ENCODE measurements at places on chromosomes 13 and 19.

GRCh38 chr19:19562665-19563347 lies 24.7 kb downstream of the CILP2 start:
- peak; percentile 36 for DNase-seq

DNA sequence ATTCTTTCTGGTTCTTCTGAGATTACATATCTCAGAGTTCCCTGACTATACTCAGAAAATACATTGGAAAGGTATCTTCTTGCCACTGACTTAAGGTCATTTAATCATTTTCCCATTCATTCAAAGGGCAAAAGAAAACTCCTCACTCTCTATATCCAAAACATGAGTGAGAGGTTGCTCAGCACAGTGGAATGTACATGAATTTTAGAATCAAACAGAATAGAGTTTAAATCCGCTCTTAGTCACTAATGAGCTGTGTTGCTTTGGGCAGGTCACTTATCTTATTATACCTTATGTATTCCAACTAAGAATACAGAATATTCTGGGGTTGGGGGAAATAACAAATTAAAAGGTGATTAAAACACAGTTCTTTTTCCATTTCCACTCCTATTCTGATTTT lies 452.6 kb upstream of the KLF12 start:
- no peak for DNase-seq

DNA sequence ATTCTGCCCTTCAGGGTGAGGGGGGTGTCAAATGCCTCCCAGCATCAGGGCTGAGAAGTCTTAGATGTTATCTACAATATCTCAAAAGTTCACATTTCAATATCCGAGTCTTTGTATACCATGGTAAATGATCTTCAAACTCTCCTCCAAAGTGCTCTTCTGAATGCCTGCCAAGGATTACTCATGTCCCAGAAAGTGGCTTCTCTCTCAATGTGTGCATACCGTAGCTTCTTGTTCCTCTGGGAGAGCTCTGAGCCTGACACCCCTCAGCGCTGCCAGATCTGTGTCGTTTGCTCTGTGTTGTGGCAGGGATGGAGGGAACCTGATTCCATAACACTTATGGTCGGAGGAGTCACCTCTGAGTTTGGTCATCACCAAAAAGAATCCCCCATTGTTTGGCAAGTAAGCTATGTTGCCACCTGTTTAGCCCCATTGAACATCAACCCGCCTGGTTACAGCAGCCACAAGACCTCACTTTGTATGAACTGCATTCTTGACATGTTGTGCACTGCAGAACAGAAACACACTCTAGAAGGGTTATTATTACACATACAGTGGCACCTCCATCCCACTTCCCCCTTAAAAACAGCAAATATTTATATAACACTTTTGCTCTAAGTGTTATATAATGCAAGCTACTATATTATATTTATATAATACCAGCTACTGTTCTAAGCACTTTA lies 163.1 kb upstream of the MIR17HG start:
- no peak for DNase-seq

- peak; percentile 86 for DNase-seq
Measured at GRCh38 chr19:41934849-41935374, 6.7 kb upstream of the ERFL start.

DNA sequence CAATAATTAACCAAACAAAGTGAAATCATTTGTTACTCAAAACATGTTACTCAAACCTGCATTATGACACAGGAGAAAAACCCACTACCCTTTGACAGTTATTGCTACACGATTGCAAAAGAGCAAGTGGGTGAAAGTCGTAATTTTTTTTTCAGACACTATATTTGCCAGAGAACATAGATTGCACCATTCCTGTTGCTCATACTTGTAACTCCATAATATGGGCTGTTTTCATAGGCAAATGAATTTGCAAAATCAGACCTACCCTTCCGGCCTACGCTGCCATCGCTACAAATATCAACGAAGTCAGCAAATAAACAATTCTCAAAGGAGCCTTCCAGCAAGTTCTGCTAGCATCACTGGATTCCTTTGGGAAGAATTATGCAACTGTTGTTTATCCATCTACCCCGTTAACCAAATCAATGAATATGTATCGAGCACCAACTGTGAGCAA lies 396.5 kb downstream of the IRS2 start:
- DNase-seq: peak; percentile 14

DNA sequence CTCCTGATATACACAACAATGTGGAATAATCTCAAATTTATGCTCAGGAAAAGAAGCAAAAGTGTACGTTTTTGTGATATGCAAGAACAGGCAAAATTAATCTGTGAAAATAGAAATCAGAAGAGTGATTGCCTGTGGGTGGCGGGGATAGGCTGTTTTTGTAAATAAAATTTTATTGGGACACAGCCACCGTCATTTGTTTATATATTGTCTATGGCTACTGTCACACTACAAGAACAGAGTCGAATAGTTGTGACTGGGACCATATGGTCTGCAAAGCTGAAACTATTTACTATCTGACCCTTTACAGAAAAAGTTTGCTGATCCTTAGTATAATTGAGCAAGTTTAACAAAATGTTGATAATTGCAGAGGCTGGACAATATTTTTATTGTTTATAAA lies 269.5 kb upstream of the HTR2A start:
- DNase-seq: no peak

GRCh38 chr13:47027780-47028437 lies 131.1 kb upstream of the HTR2A start:
- no peak for DNase-seq

DNA sequence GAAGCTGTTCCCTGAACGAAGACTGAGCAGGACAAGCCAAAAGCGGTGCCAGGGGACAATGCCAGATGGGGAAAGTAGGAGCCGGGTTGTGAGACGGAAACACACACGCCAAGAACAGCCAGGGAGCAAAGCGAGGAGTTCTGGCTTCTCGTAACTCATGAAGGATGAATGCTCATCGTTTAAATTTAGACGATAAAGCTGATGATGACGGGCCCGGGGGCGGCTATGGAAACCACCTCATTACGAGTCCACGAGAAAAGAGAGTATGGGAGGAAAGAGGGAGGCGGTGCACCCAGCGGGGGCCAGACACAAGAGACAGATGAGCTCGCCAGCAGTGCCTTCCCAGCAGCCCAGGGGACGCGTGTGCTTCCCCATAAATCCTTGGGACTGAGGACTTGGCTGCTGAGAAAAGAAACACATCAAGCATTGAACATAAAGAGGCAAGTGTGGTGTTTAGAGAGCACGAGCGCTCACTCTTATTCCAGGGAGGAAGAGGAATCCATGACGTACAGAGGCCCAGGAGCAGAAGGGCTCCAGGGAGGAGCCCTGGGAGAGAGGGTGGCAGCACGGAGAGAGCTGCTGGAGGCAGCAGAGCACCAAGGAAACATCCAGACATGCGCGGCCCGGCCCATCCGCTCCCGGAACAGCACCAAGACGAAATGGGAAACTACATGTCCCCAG lies 70.7 kb downstream of the EPS15L1 start:
- DNase-seq: no peak

DNA sequence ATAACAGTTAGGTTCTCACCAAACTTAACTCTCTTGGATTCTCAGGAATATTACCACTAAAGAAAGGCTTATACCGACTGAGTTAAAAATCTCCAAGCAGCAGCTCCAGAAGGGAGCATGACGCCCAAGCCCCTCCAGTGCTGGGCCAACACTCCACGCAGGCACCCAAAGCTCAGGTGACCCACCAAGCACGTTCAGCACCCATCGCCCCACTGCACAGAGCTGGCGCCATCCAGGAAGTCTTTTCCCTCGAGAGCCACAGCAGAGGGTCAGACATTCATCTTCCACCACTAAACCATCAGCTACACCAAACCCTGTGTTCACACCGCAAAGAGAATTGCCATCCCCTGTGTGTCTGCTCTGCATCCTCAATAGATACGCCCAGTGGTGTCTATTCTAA lies 65.7 kb downstream of the SOX1 start:
- no peak for DNase-seq

GRCh38 chr13:32208860-32209259 lies 106.3 kb downstream of the ZAR1L start:
- DNase-seq: no peak

- DNase-seq: no peak
Measured at GRCh38 chr19:31980796-31981195, 364.6 kb upstream of the ZNF507 start.

DNA sequence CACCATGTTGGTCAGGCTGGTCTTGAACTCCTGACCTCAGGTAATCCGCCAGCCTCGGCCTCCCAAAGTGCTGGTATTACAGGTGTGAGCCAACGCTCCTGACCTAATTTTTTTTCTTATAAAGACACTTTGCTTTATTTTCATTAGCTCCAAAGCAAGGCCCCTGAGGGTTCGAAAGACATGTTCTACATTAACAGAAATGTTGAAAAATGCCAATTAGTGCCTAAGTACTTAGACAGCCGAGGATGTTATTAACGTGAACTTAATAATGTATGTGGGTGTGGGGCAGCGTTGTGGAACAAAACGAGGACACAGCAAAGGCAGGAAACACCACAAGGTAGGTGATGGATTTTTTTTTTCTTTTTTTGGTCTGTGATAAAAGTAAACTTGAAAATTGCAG lies 82.4 kb downstream of the COL4A1 start:
- no peak for DNase-seq

DNA sequence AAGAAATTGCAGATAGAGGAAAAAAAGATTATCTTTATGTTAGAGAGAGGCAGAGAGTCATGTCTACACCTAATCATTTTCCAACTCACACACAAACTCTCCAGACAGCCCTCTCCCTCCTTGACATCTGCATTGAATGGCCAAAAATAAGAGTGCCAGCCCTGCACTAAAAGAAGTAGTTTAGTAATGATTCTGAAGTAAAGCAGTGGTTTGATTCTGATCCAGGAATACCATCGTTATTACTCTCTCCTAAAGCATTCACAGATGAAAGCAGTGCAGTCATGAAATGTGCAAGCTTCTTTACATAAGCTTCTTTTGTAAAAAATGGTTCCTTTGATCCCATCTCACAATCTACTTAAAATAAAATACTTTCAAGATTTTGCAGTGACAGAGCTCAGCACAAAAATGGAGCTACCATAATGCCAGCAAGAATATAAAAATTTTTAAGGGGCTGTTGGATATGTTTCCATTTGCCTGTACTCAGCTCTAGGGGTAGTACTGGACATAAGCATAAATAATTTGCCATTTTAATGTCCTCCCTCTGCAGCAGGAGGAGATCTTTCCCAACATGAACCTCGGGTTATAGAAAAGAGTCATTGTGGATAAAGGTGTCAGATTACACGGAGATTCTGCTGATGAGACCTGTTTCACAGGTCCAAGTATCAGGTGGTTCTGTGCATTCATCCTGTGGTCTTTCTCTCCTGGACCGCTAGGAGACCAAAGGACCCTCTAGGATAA lies 406.3 kb downstream of the DCT start:
- DNase-seq: no peak

GRCh38 chr13:30235216-30235615 lies 72.1 kb downstream of the KATNAL1 start:
- DNase-seq: no peak

DNA sequence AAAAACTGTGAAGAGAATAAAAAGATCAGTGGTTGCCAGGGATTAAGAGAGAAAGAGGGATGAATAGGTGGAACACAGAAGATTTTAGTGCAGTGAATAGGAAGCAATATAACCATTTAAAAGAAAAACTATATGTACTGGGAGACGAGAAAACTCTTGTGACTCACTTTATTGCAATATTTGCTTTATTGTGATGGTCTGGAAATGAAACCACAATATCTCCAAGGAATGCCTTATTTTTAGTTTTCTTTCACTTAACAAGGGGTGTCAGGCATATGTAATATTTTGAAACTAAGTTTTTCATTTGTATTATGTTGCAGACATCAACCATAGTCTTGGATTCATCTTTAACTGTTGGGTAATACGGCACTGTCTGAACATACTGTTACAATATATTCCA lies 1308.2 kb downstream of the PCDH9 start:
- DNase-seq: no peak

- no peak for DNase-seq
Measured at GRCh38 chr13:80547885-80548825, 207.2 kb upstream of the SPRY2 start.

DNA sequence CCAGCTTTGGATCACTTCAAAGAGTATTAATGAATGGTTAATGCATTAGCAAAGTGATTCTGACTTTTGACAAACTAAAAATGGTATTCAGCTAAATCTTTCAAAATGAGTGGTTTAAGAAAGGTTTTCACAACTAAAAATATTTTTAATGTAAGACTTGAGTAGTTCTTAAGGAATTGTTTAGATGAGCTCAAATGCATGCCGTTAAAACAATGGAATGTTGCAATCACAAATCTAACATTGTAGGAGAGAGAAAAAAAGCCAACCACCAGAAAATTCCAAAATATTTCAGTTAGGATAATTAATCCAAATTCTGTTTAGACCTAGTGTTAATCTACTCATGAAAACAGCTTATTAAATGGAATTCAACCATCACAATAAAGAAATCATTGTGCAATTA lies 1044.8 kb upstream of the SLC10A2 start:
- no peak for DNase-seq

GRCh38 chr13:111904701-111905608 lies 162.0 kb upstream of the SOX1 start:
- DNase-seq: no peak

GRCh38 chr19:45670670-45671453 lies 2.8 kb downstream of the GIPR start:
- DNase-seq: peak; percentile 64

GRCh38 chr19:2251106-2252054 lies 2.3 kb downstream of the AMH start:
- DNase-seq: no peak

- DNase-seq: no peak
Measured at GRCh38 chr19:676007-676338, 219 bp upstream of the FSTL3 start.

Data from CD4-positive, alpha-beta T cell treated with Interferon alpha-2 for 1 hour (primary cell).